ENCODE measurements at places on chromosomes 12 and 14. TPM values are rescaled to one million over a fixed set of nuclear protein-coding genes. Genes with fewer than 3 reads are reported as not detected.

The IQSEC3 gene
- 116 TPM for total RNA-seq

The RNASE3 gene
- total RNA-seq: not detected

The LDHB gene
- total RNA-seq: 632 TPM

The LRP1 gene
- 222 TPM for total RNA-seq

The YAF2 gene
- 83.0 TPM for total RNA-seq

The TSHR gene
- not detected for total RNA-seq

The KLRF2 gene
- total RNA-seq: not detected

The RGS6 gene
- total RNA-seq: 25.9 TPM

The B3GNT4 gene
- 8.5 TPM for total RNA-seq

The TEX22 gene
- total RNA-seq: 1.7 TPM

The DPPA3 gene
- not detected for total RNA-seq

The MYF5 gene
- not detected for total RNA-seq

The RHNO1 gene
- total RNA-seq: 12.1 TPM

The CCDC197 gene
- total RNA-seq: not detected

The SLC6A15 gene
- total RNA-seq: 71.2 TPM

The ETNK1 gene
- total RNA-seq: 114 TPM

The HHIPL1 gene
- 23.6 TPM for total RNA-seq

Measured in dorsolateral prefrontal cortex (tissue), 122 donors.